ENCODE measurements at places on chromosomes 2 and 18.

GRCh38 chr2:235332240-235332890 lies 161.5 kb upstream of the AGAP1 start:
- no peak for DNase-seq

- no peak for DNase-seq
These were observed 141.3 kb downstream of the AFF3 start for GRCh38 chr2:100000915-100001707.

DNA sequence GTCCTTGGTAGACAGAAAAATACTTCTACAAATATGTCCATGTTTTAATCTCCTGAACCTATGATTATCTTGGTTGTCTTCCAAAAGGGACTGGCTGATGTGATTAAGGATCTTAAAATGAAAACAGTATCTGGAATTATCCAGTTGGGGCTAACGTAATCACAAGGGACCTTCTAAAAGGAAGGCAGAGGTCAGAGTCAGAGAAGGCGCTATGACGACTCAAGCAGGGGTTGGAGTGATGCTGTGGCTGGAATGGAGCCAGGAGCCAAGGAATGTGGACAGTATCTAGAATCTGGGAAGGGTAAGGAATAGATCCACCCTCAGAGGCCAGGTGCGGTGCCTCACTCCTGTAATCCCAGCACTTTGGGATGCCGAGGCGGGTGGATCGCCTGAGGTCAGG lies 4.2 kb upstream of the USP14 start:
- no peak for DNase-seq

- peak; percentile 61 for DNase-seq
These were observed 86.9 kb downstream of the LIMS1 start for GRCh38 chr2:108621087-108621559.

Data from NCI-H1105 treated with DMSO at 0.1 percent for 48 hours (cell line).